IPS DF 6.9 (cell line): ENCODE measurements at places on chromosomes 11 and 22.

DNA sequence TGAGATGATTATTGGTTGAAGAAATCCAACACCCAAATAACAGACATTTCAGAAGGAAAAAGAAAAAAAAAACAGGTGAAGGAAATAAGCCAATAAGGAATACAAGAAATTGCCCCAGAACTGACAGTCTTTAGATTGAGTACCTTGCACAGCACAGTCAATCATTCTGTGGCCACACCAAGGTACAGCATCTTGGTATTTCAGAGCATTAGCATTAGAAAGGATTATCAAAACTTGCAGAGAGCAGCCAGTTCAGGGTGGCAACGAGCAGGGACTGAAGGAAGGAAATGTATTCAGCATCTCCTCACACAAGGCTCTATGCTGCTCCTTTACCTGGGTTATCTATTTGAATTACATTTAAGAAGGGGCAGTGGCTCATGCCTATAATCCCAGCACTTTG lies 2.1 kb downstream of the ADA2 start:
- no peak for DNase-seq

GRCh38 chr11:72719144-72719543 lies 33.1 kb downstream of the ARAP1 start:
- no peak for DNase-seq

- DNase-seq: no peak
Measured at GRCh38 chr11:75063741-75064314, 32.8 kb downstream of the OR2AT4 start.

- DNase-seq: no peak
Measured at GRCh38 chr11:120030411-120030810, 107.5 kb downstream of the TRIM29 start.

DNA sequence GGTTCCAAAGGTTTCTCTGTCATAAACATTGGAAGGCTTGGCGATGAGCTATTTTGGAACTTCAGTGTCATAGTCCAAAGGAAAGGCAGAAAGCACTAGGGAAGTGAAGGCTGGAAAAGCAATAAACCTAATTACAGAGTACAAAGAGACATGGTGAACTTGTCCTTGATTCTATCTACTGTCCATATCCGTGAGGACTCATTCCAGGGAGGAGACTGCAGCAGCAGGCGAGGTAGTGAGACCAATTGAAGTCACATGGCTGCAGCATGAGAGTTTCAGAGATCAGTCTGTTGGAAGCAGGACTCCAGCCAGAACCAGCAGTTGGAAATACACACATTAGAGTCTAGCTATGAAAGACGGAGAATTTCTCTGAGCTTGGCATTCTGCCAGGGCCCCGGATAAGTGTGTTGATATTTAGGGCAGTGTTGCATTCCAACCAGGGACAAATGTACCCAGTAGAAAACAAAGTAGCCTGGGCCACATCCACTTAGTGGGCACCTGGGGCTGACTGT lies 54.1 kb upstream of the ARHGAP42 start:
- no peak for DNase-seq

GRCh38 chr11:10538924-10539323 lies 2.1 kb downstream of the RNF141 start:
- DNase-seq: no peak

DNA sequence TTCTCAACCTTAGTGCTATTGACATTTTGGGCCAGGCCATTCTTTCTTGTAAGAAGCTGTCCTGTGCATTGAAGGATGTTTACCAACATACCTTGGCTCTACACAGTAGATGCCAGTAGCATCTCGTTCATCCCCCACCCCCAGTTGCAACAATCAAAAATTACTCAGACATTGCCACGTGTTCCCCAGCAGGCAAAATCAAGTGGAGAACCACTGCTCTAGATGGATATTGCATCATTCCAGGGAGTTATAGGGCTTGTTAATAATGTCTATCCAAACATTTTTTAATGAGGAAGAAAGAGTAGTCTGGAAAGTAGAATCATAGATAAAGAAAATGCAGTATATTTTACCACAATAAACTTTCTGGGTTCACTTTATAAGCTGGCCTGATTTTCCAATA lies 64.1 kb downstream of the PRMT3 start:
- DNase-seq: no peak

DNA sequence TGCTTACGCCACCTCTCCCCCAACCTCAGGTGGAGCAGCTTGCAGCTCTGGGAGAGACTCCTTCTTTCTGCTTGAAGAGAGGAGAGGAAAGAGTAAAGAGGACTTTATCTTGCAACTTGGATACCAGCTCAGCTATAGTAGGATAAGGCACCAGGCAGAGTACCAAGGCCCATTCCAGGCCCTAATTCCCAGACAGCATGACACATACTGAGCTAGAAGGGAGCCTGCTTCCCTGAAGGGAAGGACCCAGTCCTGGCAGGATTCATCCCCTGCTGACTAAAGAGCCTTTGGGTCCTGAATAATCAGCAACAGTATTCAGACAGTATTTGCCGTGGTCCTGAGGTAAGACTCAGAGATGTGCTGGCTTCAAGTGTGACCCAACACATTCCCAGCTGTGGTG lies 41.4 kb downstream of the PPME1 start:
- DNase-seq: no peak

DNA sequence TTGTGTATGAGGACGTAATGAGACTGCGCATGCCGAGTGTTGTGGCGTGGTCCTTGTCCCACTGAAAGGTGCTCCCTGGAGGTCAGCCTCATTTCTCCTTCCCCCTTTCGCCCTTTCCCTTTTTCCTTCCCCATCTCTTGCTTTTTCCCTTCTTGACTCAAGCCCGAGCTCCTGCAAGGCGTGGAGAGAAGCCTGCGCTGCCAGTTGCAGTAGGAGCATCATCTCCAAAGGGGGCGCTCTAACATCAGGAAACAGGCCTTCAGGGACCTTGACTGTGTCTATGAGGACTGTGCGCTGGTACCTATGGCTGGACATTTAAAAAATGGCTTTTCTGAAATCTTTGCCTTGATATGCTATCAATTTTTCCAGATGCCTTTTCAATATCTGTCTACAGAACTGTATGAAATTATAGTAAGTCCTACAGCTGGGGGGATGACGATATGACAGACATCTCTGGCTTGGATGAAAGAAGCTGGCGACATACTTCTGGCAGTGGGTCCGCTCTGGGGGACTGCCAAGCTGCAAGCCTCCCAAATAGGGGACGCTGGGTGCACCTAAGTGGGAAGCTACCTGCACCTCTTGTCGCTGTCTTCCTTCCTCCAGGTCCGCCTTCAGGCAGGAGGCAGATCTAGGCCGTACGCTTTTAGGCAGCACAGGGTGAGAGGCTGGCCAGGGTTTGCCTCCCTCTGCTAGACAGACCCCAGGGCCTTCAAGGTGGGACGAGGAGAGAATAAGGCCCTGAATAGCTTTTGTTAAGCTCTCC lies 96.5 kb downstream of the NXPE2 start:
- DNase-seq: peak; percentile 72

DNA sequence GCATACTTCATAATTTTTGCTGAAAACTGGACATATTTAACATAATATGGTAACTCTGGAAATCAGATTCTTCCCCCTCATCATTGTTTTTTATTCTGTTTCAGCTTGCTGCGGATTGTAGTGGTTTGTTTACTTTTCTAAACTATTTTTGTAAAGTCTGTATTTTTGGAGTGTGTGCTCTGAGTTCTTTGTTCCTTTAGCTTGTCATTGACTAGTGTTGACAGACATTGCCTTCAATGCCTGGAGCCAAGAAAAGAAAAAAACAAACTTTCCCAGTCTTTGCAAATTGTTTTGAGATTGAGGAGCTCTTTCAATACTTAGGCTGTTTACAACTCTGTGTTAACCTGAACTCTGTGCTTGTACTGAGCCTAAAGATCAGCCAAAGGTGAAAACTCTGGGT lies 137.3 kb upstream of the CEP126 start:
- DNase-seq: no peak

- DNase-seq: no peak
Measured at GRCh38 chr11:32615422-32615821, 31.8 kb downstream of the EIF3M start.

DNA sequence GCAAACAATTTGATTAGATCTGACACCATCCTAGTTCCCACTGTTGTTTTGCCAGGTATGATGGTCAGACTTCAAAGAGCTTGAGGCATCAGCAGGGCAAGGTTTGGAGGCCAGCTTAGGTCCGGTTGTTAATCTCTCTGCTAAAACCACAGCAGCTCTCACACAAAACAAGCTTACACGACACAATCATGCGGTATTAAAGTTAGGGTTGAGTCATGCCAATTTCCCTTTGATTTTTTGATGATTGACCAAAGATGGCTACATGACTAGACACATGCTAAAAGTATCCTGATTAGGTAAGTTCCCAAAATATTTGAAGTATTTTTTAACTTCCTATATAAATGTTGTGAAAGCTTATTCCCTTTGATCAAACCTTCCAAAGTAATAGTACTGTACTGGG lies 145.9 kb downstream of the ELP4 start:
- no peak for DNase-seq

GRCh38 chr11:38784164-38784563 lies 2186.1 kb upstream of the RAG2 start:
- no peak for DNase-seq

DNA sequence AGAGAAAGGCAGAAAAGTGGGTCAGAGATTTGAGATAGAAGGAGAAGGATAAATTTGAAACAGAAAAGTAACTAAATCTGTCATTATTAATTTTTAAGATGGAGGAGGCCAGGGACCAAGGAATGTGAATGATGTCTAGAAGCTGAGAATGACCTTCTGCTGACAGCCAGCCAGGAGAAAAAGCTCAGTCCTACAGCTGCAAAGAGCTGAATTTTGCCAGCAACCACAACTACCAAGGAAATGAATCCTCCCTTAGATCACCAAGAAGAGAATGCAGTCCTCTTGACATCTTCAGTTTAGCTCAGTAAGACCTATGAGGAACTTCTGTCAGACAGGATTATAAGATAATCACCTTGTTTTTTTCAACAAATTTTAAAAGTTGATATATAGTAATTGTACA lies 538.2 kb downstream of the LRRC4C start:
- no peak for DNase-seq

GRCh38 chr22:34105461-34106062 lies 185.3 kb upstream of the LARGE1 start:
- DNase-seq: peak; percentile 67

DNA sequence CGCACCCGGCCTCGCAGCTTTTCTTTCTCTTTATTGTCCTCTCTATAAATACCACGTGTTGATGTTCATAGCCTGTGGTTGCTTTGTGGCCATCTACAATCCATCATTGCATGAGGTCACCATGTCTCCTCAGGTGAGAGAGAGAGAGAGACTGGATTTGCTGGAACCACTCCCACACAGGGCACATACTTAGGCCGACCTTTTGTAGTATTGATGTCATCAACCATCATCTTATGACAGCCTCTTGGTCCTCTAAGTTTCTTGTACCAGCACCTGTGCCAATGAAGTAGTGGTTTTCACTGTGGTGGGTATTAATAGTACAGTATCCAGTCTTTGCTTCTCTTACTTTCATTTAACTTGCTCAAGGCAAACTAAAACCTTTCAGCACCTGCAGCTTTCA lies 22.8 kb upstream of the P2RY6 start:
- DNase-seq: no peak

- DNase-seq: no peak
Measured at GRCh38 chr11:61693922-61694601, 13.9 kb downstream of the DAGLA start.

DNA sequence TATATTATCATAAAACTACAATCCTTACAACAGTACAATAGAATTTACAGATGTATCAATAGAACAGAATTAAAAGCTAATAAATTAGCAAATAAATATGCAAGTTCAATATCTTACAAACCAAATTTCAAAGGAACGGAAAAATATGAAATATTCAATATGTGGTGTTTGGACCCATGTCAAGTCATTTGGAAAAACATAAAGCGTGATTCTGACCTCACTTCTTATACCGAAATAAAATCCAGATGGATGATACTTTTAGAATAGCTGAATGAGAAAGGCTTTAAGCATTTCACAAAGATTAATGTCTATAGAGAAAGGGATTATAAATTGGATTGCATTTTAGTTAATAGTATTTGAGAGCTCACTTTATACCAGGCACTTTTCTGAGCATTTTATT lies 92.8 kb upstream of the TEAD1 start:
- DNase-seq: no peak

DNA sequence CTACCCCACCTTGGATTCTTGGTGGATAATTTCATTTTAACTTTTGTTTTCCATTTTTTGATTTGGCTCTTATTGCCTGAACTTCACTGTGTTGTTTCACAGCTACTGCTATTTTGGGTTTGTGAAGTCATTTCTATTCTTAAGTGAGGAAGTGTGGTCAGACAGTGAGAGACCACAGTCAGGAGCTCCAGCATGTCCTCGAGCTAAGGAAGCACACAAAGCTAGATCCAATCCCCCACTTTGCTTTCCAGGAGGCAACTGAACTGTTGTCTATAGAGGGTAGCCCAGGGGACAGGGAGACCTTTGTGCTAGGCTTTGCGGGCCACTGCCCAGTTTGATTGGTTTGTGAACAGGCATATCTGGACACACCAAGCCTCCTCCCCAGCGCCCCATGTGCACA lies 251.8 kb upstream of the KIRREL3 start:
- DNase-seq: no peak

- no peak for DNase-seq
Measured at GRCh38 chr11:59164028-59164427, 7.9 kb upstream of the DTX4 start.

DNA sequence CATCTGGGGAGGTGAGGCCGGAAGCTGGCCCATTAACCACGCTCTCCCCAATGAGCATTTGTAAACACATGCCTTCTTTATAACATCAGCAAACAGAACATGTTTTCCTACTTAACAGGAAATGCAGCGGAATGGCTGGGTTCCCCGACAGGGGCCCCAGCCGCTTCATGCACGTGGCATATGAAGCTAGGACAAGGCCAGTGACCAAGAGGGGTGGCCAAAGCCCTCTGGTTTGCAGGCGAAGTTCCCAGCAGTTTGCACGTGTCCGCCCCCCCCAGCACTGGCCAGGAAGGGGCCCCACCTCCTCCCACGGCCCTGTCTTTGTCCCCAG lies 38.7 kb upstream of the LINC01488 start:
- no peak for DNase-seq
